RPMI7951 (cell line): ENCODE measurements at places on chromosomes 12 and 14. TPM values are rescaled to one million over a fixed set of nuclear protein-coding genes. Genes with fewer than 3 reads are reported as not detected.

Gene GLS2
- 0.20 TPM in 1 of 2 replicates, not detected in the other for total RNA-seq

Gene SIX6
- total RNA-seq: not detected in 2 replicates

DNA sequence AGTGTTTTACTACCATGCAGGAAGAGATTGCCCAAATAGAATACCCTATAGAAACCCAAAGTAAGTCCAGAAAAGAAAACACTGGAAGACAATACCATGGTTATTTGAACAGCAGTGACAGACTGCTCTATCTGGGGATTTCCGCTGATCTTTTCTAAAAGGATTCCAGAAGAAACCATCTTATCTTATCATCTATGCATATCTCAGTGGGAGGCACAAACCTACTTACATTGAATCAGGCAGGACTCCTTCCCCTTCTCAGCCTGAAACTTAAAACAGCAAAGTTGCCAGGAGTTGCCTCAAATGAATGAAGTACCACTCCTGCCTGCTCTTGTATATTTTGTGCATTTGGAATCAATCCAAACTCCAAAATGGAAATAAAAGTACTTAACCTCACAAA, 56.7 kb upstream of the NR2C1 start:
- DNase-seq: peak; percentile 18

DNA sequence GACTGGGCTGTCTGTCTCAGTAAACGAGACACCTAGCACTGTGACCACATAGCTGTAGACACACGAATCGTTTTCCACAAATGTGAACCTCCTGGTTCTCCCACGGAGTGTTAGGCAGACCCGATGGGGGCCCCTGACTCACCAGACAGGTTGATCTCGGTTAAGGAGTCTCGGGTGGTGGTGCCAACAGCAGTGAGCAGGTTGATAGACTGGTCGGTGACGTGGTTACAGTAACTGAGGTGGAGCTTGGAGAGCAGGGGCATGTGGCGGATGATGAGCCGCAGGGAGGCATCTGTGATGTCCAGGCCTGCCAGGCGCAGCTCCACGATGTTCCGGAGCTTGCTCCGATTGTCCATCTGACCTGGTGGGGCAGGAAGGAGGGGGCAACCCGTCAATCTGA, 39.8 kb downstream of the RNF34 start:
- DNase-seq: no peak

- no peak for DNase-seq
These were observed 206.6 kb upstream of the DIO3 start for GRCh38 chr14:101354726-101355125.

DNA sequence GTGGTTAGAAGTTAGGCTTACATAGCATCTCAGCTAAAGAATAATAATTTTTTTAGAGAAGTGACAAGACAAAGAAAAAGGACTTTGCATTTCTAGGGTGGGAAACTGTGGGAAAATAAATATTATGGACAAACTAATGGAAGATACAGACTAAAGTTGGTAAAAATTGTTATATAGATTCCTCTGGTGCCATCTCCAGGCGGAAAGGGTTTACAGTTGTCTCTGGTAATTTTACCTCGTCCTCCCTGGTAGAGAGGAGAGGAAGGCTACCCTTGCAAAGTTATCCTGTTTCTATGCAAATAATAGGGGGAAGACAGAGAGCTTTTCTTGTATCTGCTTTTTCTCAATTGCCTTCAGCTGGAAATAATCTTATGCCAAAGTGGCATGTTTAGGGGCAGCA, 5.2 kb downstream of the OR11G2 start:
- no peak for DNase-seq
